CD4-positive, alpha-beta T cell treated with Interleukin-1 beta for 1 hour (primary cell): ENCODE measurements at places on chromosomes 16 and 17.

DNA sequence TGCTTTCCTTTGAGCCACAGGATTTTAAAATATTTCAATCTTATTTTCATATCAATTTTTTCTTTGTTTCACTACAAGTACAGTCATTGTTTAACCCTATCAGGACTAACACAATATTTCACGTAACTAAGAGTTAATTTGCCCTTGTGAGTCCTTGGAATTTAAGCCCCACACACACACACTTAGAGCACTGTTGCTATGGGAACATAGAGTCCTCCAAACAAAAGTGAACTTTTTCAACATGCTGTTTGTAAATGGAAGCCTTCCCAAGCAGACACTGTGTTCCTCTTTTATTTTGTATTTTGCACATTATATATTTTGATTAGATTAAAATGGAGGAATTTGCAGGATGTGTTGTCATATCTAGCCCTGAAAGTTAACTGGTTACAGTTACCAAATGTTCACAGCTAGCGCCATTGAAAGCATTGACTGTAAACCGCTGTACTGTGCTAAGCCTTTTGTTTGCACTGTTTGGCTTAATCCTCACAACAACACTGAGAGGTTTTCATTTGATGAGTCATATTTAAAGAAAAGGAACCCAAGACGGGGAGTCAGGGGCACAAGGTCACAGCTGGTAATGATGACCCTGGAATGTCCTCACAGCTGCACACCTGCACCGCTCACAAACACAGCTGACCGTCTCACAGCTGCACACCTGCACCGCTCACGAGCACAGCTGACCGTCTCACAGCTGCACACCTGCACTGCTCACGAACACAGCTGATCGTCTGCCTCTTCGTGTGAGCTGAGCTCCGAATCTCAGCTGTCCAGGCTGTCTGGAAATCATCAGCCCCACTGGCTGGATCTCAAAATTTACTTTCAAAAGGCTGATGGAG is 6.3 kb downstream of the HSBP1 start:
- DNase-seq = peak; percentile 2

- no peak for DNase-seq
Observed at GRCh38 chr16:56986361-56986760, 3.0 kb upstream of the NLRC5 start.

- no peak for DNase-seq
Observed at GRCh38 chr17:76080768-76081287, 1.8 kb downstream of the ZACN start.

DNA sequence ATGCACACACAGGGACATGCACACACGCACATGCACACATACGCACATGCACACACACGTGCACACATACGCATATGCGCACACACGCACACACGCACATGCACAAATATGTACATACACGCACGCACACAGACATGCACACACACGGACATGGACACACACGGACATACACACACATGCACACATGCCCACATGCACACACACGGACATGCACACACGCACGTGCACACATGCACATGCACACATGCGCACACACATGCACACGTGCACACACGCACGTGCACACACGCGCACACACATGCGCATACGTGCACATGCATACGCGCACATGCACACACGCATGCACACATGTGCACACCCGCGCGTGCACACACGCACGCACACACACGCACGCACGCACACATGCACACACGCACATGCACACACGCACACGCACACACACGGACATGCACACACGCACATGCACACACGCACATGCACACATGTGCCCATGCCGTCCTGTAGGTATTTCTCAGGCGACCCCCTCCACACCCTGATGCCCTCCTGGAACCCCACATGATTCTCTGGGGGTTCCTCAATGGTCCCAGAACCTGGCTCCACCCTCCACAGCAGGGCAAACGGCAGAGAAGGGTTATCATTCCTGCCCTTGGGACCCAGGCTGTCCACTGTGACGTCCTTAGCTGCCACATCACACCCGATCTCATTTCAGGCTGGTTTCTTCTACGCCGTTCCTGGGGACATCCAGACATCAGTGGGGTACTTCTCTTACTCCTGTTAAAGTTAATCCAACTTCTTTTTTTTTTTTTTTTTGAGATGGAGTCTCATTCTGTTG is 9.6 kb upstream of the RBFOX3 start:
- DNase-seq = no peak

- DNase-seq = no peak
Observed at GRCh38 chr16:70699696-70700095, 13.8 kb upstream of the MTSS2 start.

DNA sequence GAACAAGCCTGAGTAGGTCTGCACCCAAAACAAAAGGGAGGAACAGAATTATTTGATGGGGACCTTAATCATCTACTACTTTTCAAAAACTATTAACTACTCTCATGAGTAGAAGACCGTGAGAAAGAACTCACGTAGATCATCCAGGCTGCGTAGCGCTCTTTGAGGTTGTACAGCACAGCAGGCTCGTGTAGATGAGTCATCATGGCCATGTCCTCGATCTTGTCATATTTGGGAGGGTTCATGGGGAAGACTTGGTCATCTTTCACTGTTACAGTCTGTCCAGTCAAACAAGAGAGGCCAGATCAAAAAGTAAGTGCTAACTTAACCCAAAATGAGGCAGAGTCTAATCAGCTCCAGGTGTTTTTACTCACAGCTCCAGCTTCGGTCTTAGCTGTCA is 2.3 kb downstream of the MYH1 start:
- DNase-seq = no peak

GRCh38 chr16:57029161-57030160 is 40.1 kb downstream of the NLRC5 start:
- DNase-seq = peak; percentile 32

GRCh38 chr17:27603880-27604794 is 26.9 kb upstream of the LGALS9 start:
- DNase-seq = no peak

DNA sequence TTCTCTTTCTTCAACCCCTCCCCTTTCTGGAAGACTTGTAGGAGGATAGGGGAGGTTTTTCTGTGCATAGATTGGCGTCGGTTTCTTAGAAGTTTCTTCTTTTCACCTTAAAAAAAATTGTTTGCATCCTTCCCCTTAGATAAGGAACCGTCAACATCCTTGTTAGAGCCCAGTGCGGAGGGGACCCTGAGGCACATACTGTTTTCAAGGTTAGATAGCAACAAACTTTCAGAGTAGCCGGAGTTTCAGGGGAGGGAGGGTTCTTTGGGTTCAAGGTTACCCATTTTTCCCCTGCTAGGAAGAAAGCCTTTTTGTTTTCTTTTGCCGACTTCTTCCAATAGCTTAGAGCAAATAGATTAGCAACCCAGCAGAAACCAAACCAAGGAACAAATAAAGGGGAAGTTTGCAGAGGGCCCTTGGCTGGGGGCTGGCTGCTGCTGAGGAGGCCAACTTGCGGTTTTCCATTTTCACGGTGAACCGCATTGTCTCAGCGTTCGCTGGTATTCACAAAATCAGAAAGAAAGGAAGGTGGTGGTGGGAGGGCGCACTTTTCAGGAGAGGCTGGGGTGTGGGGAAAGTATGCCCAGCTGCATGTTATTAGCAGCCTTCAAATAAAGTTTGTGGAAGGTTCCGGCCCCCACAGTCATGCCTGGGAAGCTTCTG is 28.8 kb downstream of the MSI2 start:
- DNase-seq = peak; percentile 28

GRCh38 chr16:10497132-10498101 is 83.0 kb downstream of the EMP2 start:
- DNase-seq = no peak

- DNase-seq = no peak
Observed at GRCh38 chr17:8441690-8442089, 6.0 kb downstream of the NDEL1 start.

- DNase-seq = no peak
Observed at GRCh38 chr16:66363211-66363777, 3.2 kb upstream of the CDH5 start.

GRCh38 chr17:49287481-49287880 is 56.9 kb upstream of the PHOSPHO1 start:
- no peak for DNase-seq

DNA sequence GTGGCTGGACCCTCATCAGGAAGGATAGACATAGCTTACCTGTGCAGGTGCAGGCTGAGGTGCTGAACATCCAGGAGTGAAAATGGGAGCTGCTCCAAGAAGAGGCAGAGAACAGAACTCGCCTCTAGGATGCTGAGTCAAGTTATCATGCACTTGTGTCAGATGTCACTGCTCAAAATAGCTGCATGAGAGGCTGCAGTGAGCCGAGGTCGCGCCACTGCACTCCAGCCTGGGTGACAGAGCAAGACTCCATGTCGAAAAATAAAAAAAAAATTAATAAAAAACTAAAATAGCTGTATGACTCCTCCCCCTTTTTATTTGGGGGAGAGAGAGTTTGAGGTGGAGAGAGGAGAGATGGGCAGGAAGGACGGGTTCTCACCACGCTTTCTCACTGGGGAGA is 148.8 kb downstream of the FOXL1 start:
- no peak for DNase-seq

GRCh38 chr16:84015399-84015798 is 27.2 kb downstream of the SLC38A8 start:
- DNase-seq = no peak

GRCh38 chr17:42179911-42180410 is 981 bp downstream of the KCNH4 start:
- DNase-seq = no peak

- DNase-seq = no peak
Observed at GRCh38 chr17:80803451-80804428, 187.9 kb upstream of the CHMP6 start.

DNA sequence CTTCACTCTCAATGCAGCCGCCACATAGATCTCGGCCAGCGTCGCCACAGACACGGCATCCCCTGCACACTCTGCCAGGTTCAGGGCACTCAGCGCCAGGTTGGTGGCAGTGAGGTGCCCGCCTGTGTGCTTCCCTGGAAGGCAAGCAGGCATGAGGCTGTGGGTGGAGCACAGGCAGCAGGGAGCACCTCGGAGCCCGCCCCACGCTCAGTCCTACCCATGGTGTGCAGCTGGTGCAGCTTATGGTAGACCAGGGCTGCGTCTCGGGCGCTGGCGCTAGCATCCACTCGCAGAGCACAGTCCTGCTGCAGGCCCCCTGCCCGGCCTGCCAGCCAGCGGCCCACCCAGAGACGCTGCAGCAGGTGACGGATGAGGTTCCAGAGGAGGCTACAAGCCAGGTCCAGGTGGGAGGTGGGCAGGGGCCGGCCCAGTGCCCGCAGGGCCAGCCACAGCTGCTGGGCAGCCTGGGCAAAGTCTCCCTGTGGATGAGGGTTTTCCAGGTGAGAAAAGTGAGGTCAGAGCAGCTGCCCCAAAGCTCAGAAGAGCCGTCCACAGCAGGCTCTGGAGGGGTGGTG is 20.5 kb downstream of the SREBF1 start:
- DNase-seq = no peak

GRCh38 chr17:68665373-68665772 is 64.2 kb upstream of the FAM20A start:
- DNase-seq = no peak

DNA sequence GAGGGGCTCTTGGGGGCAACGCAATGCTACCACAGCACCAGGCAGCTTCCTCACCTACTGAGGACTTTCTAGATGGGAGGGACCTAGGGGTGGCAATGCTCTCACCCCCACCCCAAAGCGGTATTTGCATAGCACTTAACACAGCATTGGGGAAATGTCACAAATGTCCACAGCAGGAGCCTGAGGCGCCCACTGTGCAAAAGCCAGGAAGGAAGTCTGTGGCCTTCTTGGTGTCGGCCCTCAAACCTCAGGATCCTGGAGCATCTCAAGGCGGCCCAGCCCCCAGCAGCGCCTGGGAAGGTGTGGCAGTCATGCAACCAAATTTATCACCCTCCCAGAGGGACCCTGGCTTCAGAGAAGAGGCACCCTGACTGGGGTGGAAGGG is 45.3 kb downstream of the WNT3 start:
- no peak for DNase-seq

DNA sequence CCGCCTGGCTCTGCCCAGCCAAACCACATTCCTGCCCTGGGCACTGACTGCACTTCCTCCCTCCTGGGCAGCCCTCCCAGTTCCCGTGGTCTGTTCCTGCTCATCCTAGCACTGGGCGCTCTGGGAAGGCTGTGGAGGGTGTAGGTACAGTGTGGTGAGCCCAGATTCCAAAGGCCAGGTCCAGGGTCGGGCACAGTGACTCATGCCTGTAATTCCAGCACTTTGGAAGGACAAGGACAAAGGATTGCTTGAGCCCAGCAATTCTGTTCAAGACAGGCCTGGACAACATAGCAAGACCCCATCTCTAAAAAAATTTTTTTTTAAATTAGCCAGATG is 30.6 kb downstream of the C16orf74 start:
- no peak for DNase-seq

- DNase-seq = no peak
Observed at GRCh38 chr17:41943492-41943891, 13.1 kb downstream of the ODAD4 start.

GRCh38 chr17:77286641-77287431 is 146.1 kb downstream of the SEC14L1 start:
- DNase-seq = no peak

DNA sequence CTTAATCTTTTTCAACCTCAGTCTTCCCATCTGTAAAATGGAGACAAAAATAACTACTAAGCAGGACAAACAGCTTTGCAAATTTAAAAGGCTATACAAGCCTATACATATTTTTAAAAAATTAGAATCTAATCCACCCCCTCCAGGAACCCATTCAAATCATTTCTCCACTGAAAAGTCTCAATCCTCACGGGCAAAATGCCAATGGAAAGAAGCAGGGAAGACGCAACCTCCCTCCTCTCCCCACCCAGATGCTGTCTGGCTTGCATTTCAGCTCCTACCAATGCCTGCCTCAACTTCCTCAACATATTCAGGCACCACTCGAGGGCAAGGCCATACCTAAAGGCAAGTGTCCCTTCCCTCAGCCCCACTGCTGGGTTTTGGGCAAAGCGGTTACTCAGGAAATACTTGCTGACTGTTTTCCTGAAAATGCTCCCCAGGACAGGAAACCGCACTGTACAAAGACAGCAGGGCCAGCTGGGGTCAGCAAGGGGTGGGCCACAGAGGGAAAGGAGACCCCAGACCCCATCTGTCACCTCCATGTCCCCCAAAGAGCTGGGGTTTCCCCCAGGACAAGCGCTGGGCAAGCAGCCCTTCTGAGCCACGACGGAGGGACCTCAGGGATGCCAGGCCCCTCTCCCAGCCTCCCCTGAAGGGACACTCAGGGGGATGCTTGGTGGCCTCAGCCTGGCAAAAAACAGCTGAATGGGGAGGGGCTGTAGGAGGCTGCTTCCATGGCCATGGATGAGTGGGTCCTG is 47.7 kb upstream of the DOC2B start:
- DNase-seq = no peak

- DNase-seq = no peak
Observed at GRCh38 chr16:57131351-57131970, 39.1 kb downstream of the CPNE2 start.

- DNase-seq = no peak
Observed at GRCh38 chr16:5634666-5635180, 537.1 kb upstream of the EEF2KMT start.

DNA sequence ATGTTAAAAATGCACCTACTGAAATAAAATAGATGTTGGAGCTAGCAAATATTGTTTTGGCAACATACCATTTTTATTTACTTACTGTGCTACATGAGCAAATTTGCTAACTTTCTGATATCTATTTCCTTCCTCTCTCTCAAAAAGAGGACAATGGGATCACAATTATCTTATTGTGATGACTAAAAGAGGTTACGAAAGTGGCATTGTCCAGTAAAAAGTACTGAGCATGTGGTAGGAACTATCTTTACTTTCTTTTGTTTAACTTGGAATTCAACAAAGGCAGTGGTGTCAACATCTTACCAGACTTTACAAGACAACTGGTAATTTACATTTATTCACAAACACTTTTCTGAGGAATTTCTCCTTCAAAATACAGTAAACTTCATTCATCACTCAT is 1542.6 kb upstream of the CDH8 start:
- no peak for DNase-seq
